Aortic smooth muscle cell (primary cell): ENCODE measurements at places on chromosomes 7 and 10. TPM values are rescaled to one million over a fixed set of nuclear protein-coding genes. Genes with fewer than 3 reads are reported as not detected.

MSMB gene
- total RNA-seq = not detected in 2 replicates

HOXA3 gene
- 0.92 and 1.6 TPM in 2 replicates for total RNA-seq

PRKCQ gene
- total RNA-seq = not detected in 2 replicates

SLC26A4 gene
- 20.5 and 21.2 TPM in 2 replicates for total RNA-seq

PRPS1L1 gene
- 0.06 and 0.13 TPM in 2 replicates for total RNA-seq

ANXA8L1 gene
- not detected in 2 replicates for total RNA-seq
